ENCODE measurements at places on chromosomes 2 and 18.
A peak's percentile ranks its signal among the peaks of the same experiment; 100 is the strongest.

DNA sequence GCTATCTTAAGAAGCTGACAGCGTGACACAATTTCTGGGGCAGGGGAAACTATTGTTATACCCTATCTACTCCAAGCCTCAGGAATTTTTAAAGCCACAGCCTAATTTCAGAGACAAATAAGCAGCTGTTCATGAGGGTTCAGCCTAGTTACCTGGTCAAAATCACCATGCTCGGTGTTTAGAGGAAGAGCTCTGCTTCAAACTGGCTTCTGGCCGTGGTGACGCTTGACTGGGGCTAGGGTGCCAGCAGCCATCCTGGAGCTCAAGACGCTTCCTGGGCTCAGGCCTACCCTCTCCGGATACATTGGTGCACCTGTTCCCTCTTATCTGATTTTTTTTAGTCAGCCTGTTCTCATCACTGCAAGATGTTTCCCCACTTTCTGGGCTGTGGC lies 41.7 kb downstream of the FRZB start:
- no peak for DNase-seq

- no peak for DNase-seq
These were observed 10.5 kb upstream of the ABCB11 start for GRCh38 chr2:169041594-169041993.

DNA sequence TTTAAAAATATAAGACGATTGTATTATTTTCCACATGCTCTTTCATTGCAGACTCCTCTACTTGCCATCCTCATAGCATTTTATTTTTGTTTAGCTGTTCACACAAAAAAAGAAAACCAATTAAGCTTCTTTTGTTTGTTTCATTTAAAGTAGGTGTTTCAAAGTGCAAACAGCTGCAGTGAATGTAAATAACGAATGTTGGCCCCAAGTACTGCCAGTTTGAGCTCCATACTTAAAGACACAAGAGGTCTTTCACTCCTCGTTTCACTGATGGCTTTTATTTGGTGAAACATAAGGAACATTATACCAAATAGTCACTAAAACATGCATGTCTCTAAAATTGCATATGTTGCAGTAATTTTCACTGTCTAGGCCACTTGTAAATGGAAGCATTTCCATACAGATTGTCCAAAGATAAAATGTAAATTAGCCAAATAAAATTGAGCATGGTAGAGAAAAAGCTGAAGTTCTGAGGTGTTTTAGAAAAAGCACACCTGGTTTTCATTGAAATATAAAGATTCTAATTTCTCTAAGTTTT lies 253.4 kb downstream of the TMX3 start:
- DNase-seq: no peak

DNA sequence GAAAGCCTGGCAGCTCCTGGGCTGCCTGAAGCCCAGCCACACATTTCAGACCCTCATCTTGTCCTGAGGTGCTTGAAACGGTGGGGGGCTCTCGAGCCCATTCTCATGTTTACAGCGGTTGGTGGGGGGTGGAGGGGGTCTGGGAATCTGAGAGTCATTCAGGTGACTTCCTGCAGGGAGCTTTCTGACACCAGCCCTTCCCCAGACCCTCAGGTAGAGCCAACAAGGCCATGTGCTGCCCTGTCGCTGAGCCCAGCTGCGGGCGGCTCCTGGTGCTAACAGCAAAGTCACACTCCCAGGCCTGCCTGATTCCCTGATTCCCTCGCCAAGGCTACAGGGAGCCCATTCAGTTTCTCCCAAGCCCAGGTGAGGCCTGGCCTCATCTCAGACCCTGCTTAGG lies 324.9 kb upstream of the MEX3C start:
- DNase-seq: no peak

GRCh38 chr2:18435426-18436037 lies 124.9 kb downstream of the RDH14 start:
- no peak for DNase-seq

GRCh38 chr2:221767106-221768012 lies 195.3 kb upstream of the EPHA4 start:
- no peak for DNase-seq

DNA sequence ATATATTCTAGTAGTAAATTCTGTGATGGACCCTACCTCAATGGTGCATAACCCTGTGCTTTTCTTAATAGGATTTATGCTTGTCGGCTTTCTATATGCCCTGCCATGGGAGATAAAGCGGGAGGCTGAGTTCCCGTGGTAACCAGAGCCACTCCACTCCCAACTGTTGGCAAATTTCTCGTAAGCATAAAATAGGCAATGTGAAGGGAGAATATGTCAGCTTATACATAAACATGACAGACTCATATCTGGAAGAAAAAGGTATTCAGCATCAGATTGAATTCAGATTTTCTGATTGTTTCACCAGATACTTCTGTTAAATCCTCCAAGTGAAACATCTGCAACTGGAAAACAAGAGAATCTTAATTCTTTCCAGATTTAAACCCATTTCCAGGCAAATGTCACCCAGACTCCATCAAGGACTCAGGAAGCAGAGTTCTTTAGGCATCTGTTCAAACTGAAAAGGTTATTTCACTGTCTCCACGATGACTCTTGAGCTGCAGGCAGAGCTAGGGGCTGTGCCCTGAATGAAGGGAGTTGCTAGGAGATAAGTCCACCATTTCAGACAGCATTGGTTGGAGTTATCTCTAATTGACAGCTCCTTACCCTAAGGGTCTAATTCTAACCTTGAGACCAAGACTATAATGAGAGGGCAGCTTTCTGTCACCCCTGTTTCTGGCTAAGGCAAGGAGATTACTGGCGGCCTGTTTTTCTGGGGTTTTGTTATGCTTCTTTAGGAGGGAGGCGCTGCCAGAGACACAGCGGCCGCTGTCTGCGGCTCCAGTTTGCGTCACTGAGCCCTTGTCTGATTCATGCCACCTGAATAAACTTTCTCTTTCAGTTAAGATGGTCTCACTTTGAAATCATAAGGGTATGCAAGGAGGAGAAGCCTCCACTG lies 381.3 kb downstream of the SOX11 start:
- peak; percentile 20 for DNase-seq

DNA sequence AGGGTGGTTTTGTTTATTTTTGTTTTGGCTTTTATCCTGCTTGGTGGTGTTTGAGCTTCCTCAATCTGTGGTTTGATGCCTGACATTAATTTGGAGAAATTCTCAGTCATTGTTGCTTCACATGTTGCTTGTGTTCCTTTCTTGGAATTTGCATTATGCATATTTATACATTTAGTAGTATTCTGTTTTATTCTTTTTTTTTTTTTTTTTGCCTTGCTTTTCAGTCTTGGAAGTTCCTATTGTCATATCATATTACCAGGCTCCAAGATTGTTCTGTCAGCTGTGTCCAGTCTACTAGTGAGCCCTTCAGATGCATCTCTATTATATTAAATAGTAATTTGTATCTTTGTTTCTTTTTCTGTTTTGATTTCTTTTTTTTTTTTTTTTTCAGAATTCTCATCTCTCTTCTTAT lies 77.0 kb downstream of the EPC2 start:
- DNase-seq: no peak

DNA sequence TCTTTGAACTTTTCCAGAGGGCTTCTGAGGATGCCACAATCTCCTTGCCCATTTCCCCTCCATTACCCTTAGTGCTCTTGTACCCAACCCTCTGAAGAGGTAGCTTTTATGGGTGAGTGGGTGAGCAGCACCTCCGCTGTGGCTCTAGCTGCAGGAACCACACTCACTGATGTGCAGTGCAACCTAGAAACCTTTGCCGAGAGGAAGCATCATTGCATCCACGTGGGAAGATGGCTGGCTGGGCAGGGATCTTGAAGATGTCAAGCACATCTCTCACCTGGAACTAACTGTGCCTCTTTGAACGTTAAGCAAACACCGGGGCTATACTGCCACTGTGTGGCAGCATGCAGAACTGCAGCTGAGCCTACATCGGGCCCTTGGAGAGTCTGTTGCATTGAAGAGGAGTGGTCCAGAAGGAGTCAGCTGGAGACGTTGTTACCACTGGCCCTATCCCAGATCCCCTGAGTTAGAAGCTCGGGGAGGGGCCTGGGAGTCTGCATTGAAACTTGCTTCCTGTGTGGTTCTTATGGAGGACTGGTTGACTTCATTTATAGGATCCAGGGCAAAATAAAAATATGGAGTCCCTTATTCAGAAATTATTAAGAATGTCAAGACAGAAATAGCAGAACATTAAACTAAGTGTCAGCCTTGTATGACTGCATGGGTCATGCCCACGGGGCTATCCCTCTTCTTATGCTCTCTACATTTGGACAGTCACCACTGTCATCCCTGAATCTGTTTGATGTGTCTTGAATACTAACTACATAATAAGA lies 28.7 kb downstream of the IGFBP5 start:
- DNase-seq: peak; percentile 69

GRCh38 chr2:207796585-207797350 lies 27.1 kb upstream of the FZD5 start:
- peak; percentile 93 for DNase-seq

- DNase-seq: no peak
These were observed 97.3 kb downstream of the ANKRD12 start for GRCh38 chr18:9233771-9234440.

DNA sequence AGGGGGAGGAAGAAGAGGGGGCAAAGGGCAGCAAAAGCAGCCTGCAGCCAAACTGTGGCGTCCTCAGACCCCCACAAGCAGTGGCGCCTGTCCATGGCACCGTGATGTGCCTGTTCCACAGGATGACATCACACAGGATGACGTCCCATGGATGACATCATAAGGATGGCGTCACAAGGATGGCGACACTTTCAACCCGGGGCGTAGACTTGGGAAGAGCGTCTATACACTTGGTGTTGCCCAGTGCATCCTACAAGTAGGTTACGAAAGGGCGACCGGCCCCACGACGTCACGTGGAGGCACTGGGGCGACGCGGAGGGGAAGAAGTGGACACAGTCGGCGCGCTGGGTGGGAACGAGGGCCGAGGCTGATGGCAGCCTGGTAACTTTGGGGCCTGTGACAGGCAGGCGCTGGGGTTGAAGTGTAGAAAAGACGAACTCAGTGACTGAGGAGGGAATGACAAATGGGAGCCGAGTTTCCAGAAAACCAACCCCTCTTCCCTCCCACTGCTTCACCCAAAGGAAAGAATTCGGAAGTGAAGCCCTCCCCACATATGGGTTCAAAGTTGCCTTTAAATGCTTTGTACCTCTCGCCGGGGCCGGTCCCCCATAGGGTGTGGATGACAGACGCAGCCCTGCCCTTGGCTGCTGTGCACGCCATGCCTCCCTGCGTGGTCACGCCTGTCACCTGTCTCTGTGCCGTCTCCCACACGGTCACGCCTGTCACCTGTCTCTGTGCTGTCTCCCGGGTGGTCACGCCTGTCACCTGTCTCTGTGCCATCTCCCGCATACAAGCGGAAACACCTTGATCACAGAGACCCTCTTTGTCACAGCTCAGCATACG lies 13.4 kb upstream of the KCNG2 start:
- DNase-seq: peak; percentile 14

DNA sequence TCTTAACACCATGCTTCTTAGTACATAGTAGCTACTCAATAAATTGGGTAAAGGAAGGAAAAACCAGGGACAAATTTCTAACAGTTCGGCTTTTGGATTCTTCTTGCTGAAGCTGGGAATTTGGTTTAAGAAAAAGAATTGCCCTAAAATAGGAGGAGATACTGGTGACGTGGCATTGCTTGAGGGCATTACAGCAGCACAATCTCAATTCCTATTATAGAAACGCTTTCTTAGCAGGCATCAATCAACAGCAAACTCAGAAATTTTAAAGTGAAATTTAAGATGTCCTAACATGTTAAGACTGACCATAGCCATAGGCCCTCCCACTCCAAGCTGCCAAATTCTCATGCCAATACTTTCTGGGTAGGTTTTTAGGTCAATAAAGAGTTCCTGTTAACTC lies 169.5 kb downstream of the SRBD1 start:
- DNase-seq: no peak

- DNase-seq: no peak
These were observed 234.0 kb downstream of the GBX2 start for GRCh38 chr2:235934059-235934773.

GRCh38 chr2:169509298-169509885 lies at the start of gene KLHL41:
Gene KLHL41 (plus strand): TSS chr2:169509702. CDS start chr2:169509779, 77 bp downstream.
- no peak for DNase-seq

- DNase-seq: no peak
These were observed 51.2 kb downstream of the GYPC start for GRCh38 chr2:126707191-126707590.

GRCh38 chr2:47373747-47374146 lies 29.2 kb upstream of the MSH2 start:
- no peak for DNase-seq

DNA sequence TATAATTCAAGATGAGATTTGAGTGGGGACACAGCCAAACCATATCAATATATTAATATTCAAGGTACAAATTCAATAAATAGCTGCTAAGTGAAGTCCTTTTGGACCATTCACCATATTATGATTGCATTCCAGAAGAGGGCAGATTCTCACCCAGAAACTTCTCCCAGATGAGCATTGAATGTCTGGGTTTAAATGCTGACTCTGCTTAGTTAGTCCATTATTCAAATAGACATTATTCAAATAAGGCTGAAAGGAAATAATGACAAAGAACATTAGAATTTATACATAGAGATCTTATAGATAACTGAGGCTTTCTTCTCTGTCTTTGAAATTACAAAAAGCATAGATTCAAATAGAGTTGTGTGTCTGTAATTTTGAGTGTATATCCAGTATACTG lies 579.4 kb upstream of the SLC8A1 start:
- DNase-seq: no peak

GRCh38 chr2:170823088-170823897 lies 6.6 kb downstream of the GAD1 start:
- peak; percentile 86 for DNase-seq

DNA sequence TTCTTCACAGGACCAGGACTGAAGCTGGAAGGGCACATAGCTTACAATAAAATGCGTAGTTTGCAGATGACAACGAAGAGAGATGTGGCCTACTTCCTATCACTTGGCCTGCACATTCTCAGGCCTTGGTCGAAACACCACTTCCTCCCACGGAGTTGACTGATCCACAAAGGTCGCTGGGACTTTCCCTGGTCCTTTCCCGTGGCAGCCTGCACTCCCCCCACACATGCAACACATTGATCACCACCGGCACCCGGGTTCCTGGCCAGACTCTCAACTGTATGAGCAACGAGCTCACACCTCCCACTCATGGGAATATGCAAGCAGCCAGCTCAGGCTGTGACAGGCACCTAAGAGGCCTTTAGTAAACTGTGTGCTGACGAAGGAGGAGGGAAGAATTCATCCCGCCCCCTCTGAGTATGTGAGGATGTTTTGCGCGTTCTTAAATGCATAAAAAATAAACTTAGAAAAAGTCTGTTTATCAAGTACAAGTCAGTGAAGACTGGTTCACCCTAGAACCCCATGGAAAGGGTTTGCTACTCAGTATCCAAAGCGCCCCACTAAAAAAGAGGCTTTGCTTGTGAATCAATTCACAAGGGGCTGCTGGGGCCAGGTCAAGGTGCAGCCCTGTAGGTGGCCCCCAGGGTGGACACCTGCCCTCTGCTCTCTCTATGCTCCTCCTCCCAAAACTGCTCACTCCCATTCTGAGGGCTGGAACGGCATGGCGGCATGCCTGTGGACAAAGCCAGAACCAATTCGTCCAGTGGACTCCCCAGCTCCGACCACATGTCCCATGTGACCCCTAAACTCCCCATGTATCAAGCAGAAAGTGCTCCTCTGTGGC lies 154.3 kb downstream of the EIPR1 start:
- DNase-seq: no peak

DNA sequence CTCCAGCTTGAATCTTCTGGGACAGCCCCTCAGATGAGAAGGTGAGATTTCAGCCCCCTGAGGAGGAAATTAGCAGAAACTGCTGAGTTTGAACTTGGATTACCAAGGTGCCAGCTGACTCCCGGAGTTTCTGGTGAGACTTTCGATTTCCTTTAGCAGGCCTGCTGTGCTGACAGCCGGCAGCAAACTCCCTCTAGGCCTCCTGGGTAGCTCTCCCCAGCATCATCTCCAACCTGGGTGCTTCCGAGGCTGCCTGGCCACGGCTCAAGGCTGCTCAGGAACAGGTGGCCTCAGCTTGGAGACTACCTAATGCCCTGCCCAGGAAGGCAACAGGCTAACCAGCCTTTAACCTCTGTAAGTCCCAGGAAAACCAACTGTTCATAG lies 16.5 kb downstream of the SDC1 start:
- no peak for DNase-seq

Data from upper lobe of left lung (tissue), 6 donors.